Hepatocyte (in vitro differentiated cells): ENCODE measurements at places on chromosomes 3 and 15. TPM values are rescaled to one million over a fixed set of nuclear protein-coding genes. Genes with fewer than 3 reads are reported as not detected.

Gene SLC7A14
- total RNA-seq: 0.08 and 0.10 TPM in 2 replicates

Gene FBXO40
- total RNA-seq: not detected in 2 replicates

Gene ANKUB1
- total RNA-seq: not detected in 2 replicates

GRCh38 chr3:19947549-19948225 is 790 bp downstream of the RAB5A start:
- no peaks in the 10 kb centered on the region for H3K27me3 ChIP-seq
- peak; percentile 69 for DNase-seq
- H3K4me1 ChIP-seq: peaks cover 11% of the 10 kb centered on the region
- H3K27ac ChIP-seq: peak overlapping the region; percentile 99
- H3K36me3 ChIP-seq: no peaks in the 10 kb centered on the region

DNA sequence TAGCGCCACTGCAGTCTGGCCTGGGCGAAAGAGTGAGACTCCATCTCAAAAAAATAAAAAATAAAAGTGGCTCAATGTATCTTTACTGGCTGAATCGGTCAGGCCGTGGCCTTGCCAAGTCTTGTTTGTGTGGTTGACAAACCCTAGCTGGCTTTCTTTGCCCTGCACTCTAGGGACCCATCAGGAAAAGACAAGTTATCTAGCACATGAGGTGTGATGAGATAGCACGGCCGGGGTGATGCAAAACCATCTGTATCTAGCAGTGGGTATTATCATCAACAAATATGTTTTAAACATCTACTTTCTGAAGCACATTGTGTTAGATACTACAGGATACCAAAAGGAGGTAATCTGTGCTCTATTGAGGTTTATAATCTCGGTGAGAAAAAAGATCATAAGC is 3.9 kb upstream of the DPP8 start:
- H3K4me1 ChIP-seq: peaks cover 3% of the 10 kb centered on the region
- no peak for DNase-seq
- H3K36me3 ChIP-seq: no peaks in the 10 kb centered on the region
- H3K4me3 ChIP-seq: no peak overlapping the region
- H3K27ac ChIP-seq: no peak overlapping the region
